Placental pericyte (primary cell): ENCODE measurements at places on chromosomes 2 and 18. TPM values are rescaled to one million over a fixed set of nuclear protein-coding genes. Genes with fewer than 3 reads are reported as not detected.

The TRPM8 gene
- 0.14 TPM in 1 of 2 replicates, not detected in the other for total RNA-seq

The MYO7B gene
- total RNA-seq = 0.43 TPM in 1 of 2 replicates, not detected in the other

The ZNF514 gene
- total RNA-seq = 8.3 and 10.9 TPM in 2 replicates

The ATP8B1 gene
- total RNA-seq = 6.1 and 37.5 TPM in 2 replicates

The DLGAP1 gene
- 0.43 and 3.1 TPM in 2 replicates for total RNA-seq
